EH (cell line): ENCODE measurements at places on chromosomes 1 and 21.

DNA sequence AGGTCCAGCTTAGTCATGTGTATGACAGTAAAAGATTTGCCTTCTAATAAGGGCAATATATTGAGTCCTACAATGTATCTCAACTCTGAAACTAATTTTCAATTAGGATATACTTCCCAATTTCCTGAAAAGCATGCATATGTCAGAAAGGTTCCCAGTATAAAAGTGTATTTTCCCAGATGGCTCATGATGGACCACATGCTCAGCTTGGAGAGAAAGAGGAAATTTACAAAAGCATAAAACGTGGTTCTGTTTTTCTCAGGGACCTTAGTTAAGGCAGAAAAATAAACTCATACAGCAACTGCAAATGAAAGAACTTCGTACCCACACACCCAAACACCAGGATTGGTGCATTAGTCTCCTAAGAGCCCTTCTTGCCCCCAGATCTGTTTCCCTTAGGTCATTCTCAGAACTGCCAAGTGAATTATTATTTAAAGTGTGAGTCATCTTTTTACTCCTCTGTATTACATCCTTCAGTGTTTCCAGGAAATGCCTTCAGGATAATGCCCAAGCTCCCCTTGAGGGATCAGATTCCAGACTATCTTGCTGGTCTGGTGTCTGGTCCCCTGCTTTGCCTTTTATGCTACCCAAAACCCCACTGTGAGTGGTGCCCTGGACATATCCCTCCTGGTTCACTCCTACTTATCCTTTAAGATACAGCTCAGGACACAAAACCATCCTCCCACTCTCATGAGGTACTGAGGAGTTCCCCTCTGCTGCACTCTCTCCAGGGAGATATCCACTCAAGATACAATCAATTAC is 57.4 kb downstream of the SSX2IP start:
- peak; percentile 80 for DNase-seq

DNA sequence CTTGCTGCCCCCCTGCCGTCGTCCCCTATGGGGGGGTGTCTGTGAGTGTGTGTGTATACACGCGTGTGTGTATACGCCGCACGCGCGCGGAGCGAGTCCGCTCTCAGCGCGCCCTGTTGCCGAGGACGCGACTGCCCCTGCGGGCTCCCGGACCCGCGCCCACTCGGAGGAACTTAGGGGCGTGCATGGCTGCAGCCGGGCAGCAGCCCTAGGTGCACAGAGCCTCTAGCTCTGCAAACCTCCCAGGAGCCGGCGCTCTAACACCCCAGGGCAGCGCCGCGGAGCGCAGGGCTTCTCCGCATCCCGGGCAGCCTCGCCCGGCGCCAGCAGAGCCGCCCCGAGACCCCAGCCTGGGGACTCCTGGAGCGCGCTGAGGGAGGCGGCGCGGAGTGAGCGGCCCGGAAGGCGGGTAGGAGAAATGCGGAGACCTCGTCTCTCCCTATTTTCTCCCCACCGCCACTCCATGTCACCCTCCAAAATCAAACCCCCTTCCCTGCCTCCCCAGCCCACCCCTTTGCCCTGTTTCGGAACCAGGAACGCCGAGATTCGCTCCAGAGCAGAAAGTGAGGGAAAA is 574 bp downstream of the ITPKB start:
- DNase-seq = peak; percentile 48

GRCh38 chr1:43238085-43238484 is 31.7 kb upstream of the TMEM125 start:
- DNase-seq = peak; percentile 77

DNA sequence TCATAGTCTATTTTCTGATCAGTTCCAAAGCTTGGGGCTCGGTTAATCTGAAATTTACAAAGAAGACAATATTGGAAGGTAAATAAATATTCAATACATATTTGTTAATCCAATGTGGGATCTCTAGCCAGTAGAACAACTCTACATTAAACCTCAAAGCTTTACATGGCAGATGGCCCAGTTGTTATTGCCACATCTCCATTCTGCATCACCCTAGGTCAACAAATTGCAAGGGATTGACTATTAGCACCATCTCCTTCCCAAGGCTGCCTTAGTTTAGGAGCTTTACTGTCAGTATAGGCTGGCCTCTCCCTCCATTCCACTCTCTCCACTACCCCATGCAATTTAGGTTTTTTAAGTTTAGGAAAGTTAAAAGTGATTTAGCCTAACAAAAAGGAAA is 69.7 kb downstream of the TTLL7 start:
- peak; percentile 53 for DNase-seq

GRCh38 chr1:7300893-7301663 is 470.0 kb upstream of the VAMP3 start:
- DNase-seq = peak; percentile 95

DNA sequence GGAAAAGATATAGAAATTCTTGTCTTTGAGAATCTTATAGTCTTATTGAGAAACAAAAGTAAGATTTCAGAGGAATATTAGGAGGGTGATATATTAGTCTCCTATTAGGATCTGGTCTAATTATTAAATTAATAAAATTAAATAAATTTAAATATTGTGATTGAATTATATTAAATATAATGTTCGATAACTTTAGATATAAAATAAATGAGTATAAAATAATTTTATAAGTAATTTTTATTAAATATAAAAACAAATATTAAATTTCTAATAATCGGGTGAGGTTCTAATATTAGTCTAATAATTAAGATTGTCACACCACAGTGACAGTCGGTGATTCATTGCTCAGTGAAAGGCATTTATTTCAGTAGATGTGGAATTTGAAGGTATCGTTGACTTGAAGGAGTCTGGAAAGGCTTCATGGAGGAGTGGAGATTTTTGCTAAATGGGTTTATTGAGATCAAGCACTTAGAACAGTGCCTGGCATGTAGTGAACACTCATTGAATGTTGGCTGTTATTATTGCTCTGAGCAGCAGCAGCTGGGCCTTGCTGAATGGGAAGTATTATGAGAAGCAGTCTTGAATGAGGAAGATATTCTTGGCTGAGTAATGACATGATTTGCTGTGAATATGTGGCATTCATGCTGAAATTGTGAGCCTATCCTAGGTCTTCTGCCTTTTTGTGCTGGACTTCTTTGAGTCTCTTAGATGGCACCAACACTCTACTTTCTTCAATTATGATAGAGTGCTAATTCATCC is 74.6 kb downstream of the USP25 start:
- no peak for DNase-seq

- DNase-seq = no peak
Measured at GRCh38 chr1:115969509-115969908, 6.8 kb upstream of the SLC22A15 start.

- DNase-seq = no peak
Measured at GRCh38 chr1:207748737-207749528, 2.9 kb upstream of the CD46 start.

DNA sequence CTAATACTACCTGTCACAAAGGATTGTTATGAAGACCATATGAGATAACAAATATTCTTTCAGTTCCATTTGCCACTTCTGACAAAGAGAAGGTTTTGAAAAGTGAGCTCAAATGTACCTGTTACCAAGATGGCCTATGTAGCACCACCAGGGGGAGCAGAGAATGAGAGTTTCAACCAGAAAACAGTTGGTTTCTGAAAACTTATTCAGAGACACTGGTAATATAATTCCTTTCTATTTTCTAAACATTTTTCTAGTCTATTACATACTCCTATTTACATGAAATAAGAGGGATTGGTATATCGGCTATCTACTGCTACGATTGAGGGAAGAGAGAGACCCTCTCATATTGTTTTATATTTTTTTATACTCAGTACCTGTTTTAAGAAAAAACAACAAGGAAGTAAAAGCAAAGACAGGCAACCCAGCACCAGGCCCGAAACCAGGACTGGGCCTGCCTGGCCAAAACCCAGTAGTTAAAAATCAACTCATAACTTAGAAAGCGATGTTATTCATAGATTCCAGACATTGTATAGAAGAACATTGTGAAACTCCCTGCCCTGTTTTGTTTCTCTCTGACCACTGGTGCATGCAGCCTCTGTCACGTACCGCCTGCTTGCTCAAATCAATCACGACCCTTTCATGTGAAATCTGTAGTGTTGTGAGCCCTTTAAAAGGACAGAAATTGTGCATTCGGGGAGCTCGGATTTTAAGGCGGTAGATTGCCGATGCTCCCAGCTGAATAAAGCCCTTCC is 48.3 kb downstream of the IL23R start:
- DNase-seq = peak; percentile 31

GRCh38 chr1:50426702-50427085 is 3.5 kb upstream of the DMRTA2 start:
- no peak for DNase-seq

- peak; percentile 77 for DNase-seq
Measured at GRCh38 chr21:34029743-34030528, 43.4 kb upstream of the MRPS6 start.
